Left renal cortex interstitium (tissue), 4 donors: ENCODE measurements at places on chromosomes 2 and 18. TPM values are rescaled to one million over a fixed set of nuclear protein-coding genes. Genes with fewer than 3 reads are reported as not detected.

GRCh38 chr2:227383686-227384085 lies 4.1 kb downstream of the SCYGR1 start:
- no peak for DNase-seq

- no peak for DNase-seq
Measured at GRCh38 chr2:1656961-1657841, 87.1 kb downstream of the PXDN start.

DNA sequence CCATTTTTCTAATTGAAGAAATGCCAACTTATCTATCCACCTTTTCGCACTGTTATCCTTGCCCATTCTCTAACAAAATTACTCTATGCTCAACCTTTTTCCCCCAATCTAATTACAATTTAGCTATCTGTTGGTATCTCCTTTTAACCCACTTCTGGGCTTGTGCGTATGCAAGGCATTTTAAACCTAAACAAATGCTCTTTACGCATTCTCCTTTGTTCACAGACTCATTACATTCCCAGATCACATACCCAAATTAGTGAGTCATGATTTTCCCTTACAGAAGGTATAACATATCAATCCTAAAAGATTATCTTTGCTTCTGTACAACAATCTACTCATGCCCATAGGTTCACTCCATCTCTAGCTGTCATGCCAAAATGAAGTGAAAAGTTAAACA lies 71.7 kb upstream of the LYPD1 start:
- no peak for DNase-seq

- DNase-seq = no peak
Measured at GRCh38 chr18:59514203-59514602, 155.1 kb upstream of the LMAN1 start.

DNA sequence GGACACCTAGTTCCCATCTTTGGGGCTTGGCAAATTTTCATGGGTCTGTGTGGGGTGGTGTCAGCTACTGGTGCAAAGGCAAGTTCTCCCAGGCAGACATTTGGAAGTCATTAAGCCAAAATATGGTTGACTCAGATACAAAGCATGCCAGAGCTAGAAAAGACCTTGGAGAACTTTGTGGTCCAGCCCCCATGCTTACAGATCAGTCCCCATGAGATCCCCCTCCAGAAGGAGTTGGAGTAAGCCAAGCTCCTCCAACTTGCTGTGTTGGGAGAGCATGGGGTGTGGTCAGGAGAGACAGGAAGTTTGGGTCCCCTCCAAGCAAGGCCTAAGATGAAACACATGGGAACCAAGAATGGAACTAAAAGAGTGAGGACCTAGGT lies 224.5 kb downstream of the CYP26B1 start:
- DNase-seq = no peak

DNA sequence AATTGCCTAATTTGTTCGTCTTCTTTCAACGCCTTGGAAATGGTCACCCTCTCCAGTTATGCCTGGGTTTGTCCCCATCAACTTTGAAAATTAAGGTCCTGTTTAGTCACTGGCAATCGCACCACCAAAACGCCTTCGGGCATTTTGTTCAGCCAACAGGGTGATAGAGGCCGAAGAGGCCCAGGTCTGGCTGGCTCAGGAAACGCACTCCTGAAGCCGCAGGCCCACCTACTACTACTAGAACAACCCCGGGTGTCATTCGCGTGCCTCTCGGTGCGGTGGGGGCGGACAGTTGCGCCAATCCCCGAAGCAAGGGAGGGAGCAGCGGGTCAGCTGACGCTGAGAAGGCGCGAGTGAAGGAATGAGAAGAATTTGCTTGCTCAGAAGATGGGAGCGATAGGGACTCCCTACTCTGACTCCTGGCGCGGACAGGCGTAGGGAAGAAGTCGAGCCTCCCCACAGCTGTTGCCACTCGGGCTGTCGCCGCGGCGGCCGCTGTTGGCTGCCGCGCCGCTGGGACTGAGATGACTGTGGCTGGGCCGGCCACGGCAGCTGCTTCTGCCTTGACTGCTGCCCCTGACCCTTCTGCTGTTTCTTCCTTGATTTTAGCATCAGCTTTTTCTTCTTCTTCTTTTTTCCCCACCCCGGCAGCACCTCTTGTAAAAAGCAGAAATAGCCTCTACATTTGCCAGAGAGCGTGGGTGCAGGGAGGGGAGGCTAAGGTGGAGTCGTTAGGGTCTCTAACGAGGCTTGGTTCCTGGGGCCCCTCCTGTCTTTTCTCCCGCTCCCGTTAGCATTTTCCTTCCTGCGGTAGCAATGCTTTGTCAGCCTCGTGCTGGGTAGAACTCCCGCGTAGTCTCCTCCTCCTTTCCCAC lies 387.6 kb downstream of the FIGN start:
- peak; percentile 71 for DNase-seq

DNA sequence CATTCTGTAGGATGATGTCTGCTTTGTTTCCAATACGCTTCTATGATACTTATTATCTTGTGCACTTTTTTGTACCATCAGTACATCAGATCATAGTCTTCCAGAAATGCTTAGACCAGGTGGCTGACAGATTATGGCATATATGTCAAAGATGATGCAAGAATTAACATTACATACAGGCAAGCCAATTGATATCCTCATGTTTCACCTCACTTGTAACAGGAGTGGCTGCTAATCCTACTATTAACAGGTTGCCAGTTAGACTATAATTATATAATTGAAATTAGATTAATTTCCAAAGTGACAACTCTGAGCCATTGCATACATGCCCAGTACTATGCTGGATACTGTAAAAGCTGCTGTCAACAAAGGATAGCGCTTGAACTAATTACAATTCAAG lies 77.2 kb downstream of the TLK1 start:
- no peak for DNase-seq

- no peak for DNase-seq
Measured at GRCh38 chr18:23337599-23338444, 115.3 kb upstream of the RIOK3 start.

- no peak for DNase-seq
Measured at GRCh38 chr2:96145848-96146152, 560 bp upstream of the DUSP2 start.

- no peak for DNase-seq
Measured at GRCh38 chr2:109304242-109304641, 175.2 kb downstream of the SH3RF3 start.

DNA sequence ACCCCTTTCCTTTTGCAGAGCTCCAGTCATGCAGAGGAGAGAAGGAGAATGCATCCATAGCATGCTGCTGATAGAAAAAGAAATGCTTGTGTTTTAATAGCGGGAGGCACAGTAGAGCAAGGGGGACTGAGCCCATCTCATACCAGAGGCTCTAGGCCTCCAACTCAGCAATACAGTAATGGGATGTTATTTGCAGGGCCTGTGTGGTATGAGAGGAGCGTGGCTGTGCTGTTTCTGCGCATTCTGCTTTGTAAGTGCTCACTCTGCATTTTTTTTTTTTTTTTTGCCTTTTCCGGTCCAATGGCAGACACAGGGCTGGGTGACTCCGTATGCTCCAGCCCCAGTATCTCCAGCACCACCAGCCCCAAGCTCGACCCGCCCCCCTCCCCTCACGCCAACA lies 200.0 kb downstream of the GBX2 start:
- DNase-seq = no peak

- DNase-seq = no peak
Measured at GRCh38 chr2:237126519-237127174, 41.0 kb downstream of the COPS8 start.

GRCh38 chr2:159017837-159018236 lies 49.4 kb downstream of the TANC1 start:
- no peak for DNase-seq

- DNase-seq = no peak
Measured at GRCh38 chr2:24332791-24333540, 27.4 kb downstream of the ITSN2 start.

DNA sequence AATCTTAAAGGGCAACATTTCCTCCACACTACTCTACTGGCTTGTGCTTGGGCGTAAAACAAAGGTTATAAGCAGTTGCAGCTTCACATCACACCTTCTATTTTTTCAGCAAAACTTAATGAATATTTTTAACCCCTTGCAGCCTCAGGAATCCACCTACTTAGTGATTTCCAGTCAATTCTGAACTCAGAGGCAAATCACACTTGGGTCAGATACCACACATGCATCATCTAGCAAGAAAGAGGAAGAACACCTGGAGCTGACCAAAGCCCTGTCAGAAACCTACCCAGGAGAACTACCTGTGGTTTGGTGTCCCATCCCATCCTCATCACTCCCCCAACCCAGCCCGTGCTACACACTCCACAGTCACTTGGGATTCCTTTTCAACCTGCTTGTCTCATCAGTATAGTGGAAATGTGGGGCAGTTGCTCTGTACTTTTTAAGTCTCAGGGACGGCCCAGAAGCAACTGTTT lies 25.5 kb downstream of the PIAS2 start:
- no peak for DNase-seq

- no peak for DNase-seq
Measured at GRCh38 chr2:218631837-218632236, 24.1 kb downstream of the PLCD4 start.

The DSC2 gene
- polyA plus RNA-seq = 45.7 TPM

The KCTD1 gene
- polyA plus RNA-seq = 74.4 TPM

The PROM2 gene
- polyA plus RNA-seq = 26.7 TPM

The OSGEPL1 gene
- 26.2 TPM for polyA plus RNA-seq

The KATNAL2 gene
- polyA plus RNA-seq = 12.2 TPM

The ABCA12 gene
- 0.16 TPM for polyA plus RNA-seq

The EXOC6B gene
- polyA plus RNA-seq = 20.7 TPM
